NT2/D1 (cell line): ENCODE measurements at places on chromosomes 13 and 19.

DNA sequence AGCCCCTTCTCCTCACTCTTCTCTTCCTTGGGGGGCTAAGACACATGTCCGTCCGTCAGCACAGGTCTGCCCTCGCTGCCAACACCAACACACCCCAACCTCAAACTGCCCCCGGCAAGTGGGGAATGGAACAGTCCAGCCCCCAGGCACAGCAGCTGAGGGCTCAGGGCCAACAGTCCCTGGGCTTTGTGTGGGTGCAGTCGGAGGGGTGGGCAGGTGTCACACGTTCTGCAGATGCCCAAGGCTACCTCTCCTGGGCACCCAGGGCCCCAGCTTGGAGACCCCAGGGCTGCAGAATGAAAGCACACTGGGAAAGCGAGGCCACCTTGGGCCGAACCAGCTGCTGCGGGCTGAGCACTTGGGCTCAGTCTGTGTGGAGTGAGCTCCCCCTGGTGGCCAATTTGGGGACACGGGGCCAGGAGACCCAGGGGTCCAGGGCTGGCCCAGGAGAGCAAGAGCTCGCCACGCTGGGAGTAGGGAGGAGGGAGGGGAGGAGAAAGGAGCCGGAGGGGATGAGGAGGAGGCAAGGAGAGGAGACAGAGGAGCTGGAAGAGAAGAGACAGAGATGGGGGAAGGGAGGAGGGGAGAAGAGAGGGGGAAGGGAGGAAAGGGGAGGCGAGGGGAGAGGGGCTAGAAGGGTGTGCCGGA is 14.0 kb upstream of the ATP8B3 start:
- DNase-seq = peak; percentile 57

GRCh38 chr13:30314069-30314468 is 6.7 kb upstream of the KATNAL1 start:
- no peak for DNase-seq

DNA sequence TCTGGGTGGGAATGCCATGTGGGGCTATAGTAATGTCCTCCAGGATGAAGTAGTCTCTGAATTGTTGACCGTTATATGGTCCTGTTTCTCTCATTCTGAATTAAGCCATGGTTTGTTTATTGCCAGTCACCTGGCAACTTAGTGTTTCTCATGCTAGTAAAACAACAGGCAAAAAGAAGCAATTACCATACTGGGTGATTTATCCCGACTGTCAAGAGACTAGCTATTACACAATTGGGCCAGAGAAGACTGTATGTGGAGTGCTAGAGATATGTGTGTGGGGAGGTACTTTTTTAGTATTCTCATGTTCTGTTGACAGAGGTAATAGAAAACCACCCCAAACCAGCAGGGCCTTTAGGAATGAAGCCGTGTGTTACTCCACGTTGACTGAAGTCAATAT is 258.2 kb downstream of the TDRD3 start:
- DNase-seq = no peak

- peak; percentile 95 for DNase-seq
Observed at GRCh38 chr19:20923077-20923871, at the start of gene ZNF85. Gene ZNF85 (plus strand): TSS chr19:20923251. CDS start chr19:20923401, 150 bp downstream.

- DNase-seq = peak; percentile 32
Observed at GRCh38 chr19:56966225-56966696, 125.7 kb upstream of the PEG3 start.

GRCh38 chr19:18322318-18322758 is 538 bp downstream of the LSM4 start:
- DNase-seq = no peak
